Non-pigmented ciliary epithelial cell (primary cell): ENCODE measurements at places on chromosomes 4 and X.
A peak's percentile ranks its signal among the peaks of the same experiment; 100 is the strongest.

GRCh38 chr4:175035905-175036304, 117.7 kb downstream of the ADAM29 start:
- DNase-seq: peak; percentile 68

DNA sequence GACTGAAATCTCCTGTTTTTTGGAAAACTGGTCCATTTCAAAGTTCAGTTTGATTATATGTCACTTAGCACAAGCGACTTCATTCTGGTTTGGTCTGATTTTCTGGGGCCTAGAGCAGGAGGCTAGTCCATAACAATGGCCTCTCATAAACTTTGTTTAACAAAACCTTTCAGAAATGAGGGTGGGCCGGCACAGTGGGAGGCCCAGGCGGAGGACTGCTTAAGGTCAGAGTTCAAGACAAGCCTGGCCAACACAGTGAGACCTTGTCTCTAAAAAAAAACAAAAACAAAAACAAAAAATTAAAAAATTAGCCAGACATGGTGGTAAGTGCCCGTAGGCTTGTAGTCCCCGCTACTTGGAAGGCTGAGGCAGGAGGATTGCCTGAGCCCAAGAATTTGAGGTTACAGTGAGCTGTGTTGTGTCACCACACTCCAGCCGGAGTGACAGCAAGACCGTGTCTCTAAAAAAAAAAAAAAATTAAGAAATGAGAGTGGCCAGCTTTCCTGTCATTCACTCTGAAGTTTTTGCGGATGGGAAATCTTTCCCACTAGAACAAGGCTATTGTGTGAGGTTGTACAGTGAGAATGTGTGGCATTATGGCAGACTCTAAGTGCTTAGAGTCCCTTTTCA, 1.2 kb upstream of the PLAC8 start:
- DNase-seq: no peak

GRCh38 chrX:155179346-155179997, 36.8 kb upstream of the VBP1 start:
- no peak for DNase-seq

GRCh38 chrX:86711531-86712180, 563.4 kb downstream of the DACH2 start:
- DNase-seq: no peak

DNA sequence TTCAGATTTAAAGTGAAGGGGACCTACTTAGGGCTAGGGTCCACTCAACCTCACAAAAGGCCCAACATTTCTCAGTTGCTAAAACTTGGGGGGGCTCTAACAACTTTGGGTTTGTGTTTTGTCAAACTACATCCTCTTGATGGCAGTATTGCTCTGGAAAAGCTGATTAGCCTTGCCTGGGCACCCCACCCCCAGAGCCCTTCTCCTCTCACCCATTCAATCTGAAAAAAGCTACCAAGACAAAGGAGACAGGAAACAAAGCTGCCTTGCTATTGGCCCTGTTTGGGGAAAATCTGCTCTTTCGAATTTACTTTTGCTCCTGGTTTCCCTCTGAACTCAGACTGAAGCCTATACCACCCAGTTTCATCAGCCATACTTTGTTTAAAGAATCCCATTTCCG, 195.2 kb upstream of the STK26 start:
- no peak for DNase-seq

DNA sequence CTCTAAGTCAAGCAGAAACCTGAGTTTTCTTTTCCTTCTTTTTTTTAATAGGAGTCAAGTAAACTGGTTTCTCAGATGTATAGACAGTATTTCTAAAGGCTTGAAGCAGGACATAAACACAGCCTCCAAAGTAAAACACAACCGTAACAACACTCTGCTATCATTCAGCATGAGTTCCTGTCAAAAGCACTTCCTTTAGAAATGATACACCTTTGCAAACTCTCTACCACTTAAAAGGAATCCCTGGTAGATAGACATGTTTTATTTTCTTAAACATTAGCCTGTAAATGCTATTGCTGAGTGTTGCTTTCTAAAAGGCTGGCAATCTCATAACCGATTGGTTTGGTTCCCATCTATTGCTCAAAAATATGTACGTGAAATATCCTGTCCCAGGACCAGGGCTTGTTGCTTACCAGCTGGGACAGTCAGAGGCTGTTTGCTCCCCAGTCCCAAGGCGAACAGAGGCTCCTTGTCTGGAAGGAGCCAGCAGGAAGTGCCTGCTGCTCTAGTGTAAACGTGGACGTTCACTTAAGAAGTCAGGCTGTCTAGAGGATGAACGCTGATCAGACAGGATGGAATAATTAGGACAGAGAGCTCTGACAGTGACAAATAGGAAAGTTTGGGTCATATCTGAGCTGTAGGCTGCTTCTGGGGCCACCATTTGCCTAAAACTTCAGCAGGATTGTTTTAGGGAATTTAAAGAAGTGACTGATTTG, 173.9 kb upstream of the KLF3 start:
- DNase-seq: no peak
